Mucosa of gallbladder (tissue), 1 donor: ENCODE measurements at places on chromosomes 5 and 9. TPM values are rescaled to one million over a fixed set of nuclear protein-coding genes. Genes with fewer than 3 reads are reported as not detected.

GRCh38 chr5:176844706-176845391 lies 34.5 kb downstream of the UNC5A start:
- no peak for DNase-seq

- DNase-seq: no peak
These were observed 14.0 kb upstream of the CHD1 start for GRCh38 chr5:98942847-98943246.

DNA sequence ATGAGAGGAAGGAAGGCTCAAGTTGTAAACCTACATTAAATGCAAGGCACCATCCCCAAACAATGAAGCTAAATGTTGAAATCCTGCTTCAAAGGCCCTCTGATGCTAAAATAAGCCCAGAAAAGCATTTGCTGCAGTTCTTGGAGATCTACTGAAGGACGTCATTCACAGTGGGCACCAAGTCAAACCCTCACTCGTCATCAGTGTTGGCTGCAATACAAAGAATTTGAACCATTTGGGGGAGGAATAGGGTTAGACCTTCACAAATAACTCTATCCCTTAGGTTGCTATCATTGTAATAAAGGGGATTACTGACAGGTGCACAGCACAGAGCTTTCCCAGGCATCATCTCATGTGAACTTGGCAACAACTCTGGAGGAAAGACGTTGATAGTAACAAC lies 9.3 kb upstream of the MEGF9 start:
- no peak for DNase-seq

GRCh38 chr5:138508958-138509357 lies 34.1 kb downstream of the ETF1 start:
- DNase-seq: no peak

- DNase-seq: no peak
These were observed 1.5 kb upstream of the IRX2 start for GRCh38 chr5:2752821-2753439.

- no peak for DNase-seq
These were observed 165.7 kb upstream of the IRX1 start for GRCh38 chr5:3429962-3430361.

DNA sequence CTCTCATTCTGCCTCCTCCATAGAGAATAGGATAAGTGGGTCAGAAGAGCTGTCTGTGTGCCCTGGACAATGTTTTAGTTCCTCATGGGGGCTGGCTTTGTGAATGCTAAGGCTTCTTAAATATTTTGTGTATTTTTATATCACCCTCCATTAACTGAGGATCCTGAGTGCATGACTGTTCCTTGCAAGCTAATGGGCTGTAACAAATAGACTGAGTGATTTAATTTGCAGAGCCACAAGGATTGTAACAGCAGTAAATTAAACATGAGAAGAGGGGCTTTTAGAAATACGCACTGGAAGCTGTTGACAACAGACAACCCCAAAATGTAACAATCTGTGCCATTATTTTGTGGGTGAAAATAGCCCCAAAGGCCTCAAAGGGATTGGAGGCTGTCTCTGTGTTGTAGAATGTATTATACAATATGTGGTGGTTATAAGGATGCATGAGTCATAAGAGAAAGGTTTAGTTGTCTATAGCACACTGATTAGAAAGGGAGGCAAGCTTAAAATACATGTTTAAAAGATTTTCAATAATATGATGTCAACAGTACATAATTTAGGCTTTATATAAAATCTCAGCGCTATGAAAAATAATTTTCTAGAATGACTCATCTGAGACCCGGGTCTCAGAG lies 152.7 kb upstream of the ACTBL2 start:
- no peak for DNase-seq

GRCh38 chr5:59709346-59709821 lies 184.1 kb downstream of the PDE4D start:
- DNase-seq: no peak

DNA sequence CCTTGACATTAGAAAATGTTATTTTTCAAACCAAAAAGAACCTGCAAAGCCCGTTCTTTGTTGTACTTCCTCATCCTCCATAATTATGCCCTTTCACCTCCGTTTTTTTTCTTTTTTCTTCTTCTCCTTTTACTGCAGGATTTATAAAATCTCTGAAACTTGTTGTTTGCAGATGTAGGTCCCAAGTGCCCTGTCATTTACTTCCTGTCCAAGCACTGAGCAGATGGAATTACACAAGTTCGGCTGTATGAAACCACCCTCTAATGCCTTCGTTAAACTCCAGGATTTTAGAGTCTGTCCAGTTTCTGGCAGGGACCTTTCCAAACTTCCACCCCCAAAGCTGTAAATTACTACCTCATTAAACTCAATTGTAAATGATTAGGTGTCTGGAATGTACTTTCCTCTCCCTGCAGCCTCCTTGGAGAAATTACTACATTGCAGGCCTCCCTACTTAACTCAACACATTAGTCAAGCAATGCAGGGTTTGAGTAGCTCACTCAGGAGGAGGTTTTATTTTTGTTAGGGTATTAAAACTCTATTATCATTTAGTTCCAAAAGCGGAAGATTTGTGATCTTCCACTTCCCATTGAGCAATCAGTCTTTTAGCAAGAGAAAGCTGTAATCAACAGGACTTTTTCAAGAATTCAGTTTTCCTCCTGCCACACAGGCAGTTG lies 125.6 kb upstream of the LPAR1 start:
- no peak for DNase-seq

DNA sequence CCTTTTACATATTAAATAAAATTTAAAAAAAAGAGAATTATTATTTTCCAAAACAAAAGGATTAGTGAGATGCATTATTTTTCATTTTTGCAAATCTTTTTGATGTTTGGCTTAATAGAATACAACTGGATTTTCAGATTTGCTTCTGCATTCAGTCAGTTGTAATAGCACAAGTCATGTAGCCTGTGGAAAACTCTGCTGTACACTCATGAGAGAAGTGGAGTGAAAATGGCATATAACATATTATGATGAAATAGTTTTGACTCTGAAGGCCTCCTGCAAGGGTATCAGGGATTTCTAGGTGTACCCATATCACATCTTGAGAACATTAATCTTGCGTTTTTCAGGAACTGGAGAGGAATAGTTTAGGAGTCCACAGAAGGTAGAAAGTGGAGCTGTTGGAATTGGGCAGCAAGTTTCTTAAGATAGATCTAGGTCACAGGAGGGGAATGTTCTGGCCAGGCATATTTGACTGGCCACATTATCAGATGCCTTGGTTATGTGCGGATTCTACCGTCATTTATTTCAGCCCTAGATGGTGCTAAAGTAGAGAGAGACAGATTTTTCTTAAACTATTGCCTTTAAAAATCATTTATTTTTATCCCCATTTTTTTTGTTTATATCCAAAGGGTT lies 16.4 kb downstream of the LNPEP start:
- no peak for DNase-seq

Gene SPINK13
- total RNA-seq: not detected

Gene TRIM7
- 1.2 TPM for total RNA-seq

Gene ZNF483
- 18.7 TPM for total RNA-seq

Gene PCDHB7
- 2.1 TPM for total RNA-seq

Gene SPINK6
- not detected for total RNA-seq

Gene SLC34A1
- total RNA-seq: 0.06 TPM

Gene P4HA2
- total RNA-seq: 47.5 TPM

Gene ADAMTS13
- total RNA-seq: 7.1 TPM

Gene TMEFF1
- 0.63 TPM for total RNA-seq
